Activated naive CD4-positive, alpha-beta T cell treated with anti-CD3 and anti-CD28 coated beads, Interleukin-2, amount 50 U/mL, for 72 hours (primary cell): ENCODE measurements at places on chromosomes 12 and 14. TPM values are rescaled to one million over a fixed set of nuclear protein-coding genes. Genes with fewer than 3 reads are reported as not detected.

Gene PAPLN
- total RNA-seq = 0.91 TPM

GRCh38 chr14:63275611-63276010, 43.1 kb downstream of the GPHB5 start:
- no peak for DNase-seq

DNA sequence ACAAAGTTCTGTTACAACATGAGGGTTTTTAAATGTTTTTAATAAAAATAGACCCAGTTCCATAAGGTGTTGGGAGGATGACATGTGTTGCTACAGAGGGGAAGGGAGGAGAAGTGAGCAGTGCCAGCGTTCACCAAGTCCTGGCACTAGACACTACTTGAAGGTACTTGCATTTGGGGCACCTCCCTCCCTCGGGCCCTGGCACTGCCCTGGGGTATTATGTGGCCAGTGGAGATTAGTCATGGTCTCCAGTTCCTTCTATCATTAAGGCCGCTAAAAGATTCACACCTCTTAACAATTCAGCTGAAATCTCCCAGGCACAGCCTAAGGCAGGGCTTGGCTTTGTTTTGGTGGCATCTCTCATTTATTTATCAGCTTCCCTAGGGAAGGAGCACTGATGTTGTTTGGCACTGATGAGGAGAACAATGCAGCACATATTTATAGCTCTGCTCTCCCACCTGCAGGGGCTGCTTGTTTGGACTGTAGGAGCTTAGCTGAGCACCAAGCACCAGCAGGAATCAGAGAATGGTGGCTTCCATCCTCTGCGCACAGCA, 155.5 kb upstream of the NTF3 start:
- no peak for DNase-seq

Gene GPR65
- total RNA-seq = 15.2 TPM

DNA sequence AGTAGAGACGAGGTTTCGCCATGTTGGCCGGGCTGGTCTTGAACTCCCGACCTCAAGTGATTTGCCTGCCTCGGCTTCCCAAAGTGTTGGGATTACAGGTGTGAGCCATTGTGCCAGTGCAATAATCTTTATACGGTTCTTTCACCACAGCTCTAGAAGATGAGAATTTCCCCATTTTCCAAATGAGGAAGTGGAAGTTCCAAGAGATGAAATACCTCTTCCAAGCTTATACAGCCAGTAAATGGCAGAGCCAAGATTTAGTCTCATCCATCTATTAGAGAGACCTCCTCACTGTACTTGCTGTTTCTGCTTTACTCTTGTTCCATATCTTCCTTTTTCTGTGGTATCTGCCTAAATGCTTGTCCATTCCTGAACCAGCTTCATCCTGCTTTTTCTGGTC, 3.1 kb upstream of the LMNTD1 start:
- no peak for DNase-seq

DNA sequence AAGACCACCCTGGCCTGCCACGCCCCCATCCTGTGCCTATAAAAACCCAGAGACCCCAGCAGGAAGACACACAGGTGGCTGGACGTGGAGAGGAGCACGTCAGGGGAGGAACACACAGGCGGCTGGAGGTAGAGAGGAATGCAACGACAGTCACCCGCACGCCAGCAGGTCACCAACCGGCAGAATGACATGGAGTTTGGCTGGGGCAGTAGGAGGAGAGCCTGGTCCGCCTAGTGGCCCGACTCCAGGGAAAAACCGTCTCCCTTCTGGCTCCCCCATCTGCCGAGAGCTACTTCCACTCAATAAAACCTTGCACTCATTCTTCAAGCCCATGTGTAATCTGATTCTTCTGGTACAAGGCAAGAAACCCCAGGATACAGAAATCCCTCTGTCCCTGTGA, 62.7 kb upstream of the KCNH3 start:
- DNase-seq = no peak

Gene MANSC4
- not detected for total RNA-seq

- no peak for DNase-seq
Observed at GRCh38 chr14:99275222-99275584, 3.2 kb upstream of the BCL11B start.

DNA sequence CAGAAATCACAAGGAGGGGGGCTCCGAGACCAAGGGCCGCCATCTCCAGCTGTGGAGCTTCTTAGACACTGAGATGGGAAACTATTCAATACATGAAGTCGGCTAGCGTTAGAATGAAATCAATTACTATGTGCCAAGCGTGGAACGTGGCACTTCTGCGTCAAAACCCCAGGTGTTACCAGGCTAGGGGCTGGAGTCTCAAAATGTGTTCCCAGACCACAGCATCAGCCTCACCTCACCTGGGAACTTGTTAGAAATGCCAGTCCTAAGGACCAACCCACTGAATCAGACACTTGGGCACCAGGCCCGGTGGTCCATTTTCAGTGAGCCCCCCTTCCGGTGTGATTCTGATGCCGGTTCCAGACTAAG, 5.0 kb upstream of the SETD1B start:
- no peak for DNase-seq

- DNase-seq = no peak
Observed at GRCh38 chr14:55388160-55388559, 23.5 kb downstream of the ATG14 start.

Gene MYL2
- not detected for total RNA-seq

Gene CNTN1
- not detected for total RNA-seq
